ENCODE measurements at places on chromosomes 6 and 20.

GRCh38 chr6:31580807-31581433 lies 1.3 kb downstream of the LTB start:
- peak; percentile 79 for DNase-seq

- no peak for DNase-seq
These were observed 178.5 kb downstream of the TRDN start for GRCh38 chr6:123458218-123458617.

GRCh38 chr6:81934936-81935335 lies 182.5 kb upstream of the TENT5A start:
- no peak for DNase-seq

- DNase-seq = no peak
These were observed 22.2 kb downstream of the BANF2 start for GRCh38 chr20:17721802-17722486.

- no peak for DNase-seq
These were observed 95.6 kb upstream of the SLC35B3 start for GRCh38 chr6:8530785-8531435.
